ENCODE measurements at places on chromosomes 5 and 9. TPM values are rescaled to one million over a fixed set of nuclear protein-coding genes. Genes with fewer than 3 reads are reported as not detected.

Gene PCDHA9
- 0.32 TPM for total RNA-seq

- no peak overlapping the region for H3K4me3 ChIP-seq
- no peak overlapping the region for H3K27ac ChIP-seq
- H3K36me3 ChIP-seq: no peaks in the 10 kb centered on the region
- no peak for DNase-seq
- no peaks in the 10 kb centered on the region for H3K27me3 ChIP-seq
Observed at GRCh38 chr9:101167490-101168134, 139.1 kb downstream of the PLPPR1 start.

- no peak overlapping the region for H3K4me3 ChIP-seq
- H3K27ac ChIP-seq: no peak overlapping the region
- DNase-seq: no peak
- peaks cover 51% of the 10 kb centered on the region for H3K4me1 ChIP-seq
- no peaks in the 10 kb centered on the region for H3K27me3 ChIP-seq
Observed at GRCh38 chr5:138536665-138537315, 6.2 kb downstream of the ETF1 start.

- H3K27me3 ChIP-seq: peaks cover 34% of the 10 kb centered on the region
- H3K27ac ChIP-seq: peak overlapping the region; percentile 69
- peaks cover 5% of the 10 kb centered on the region for H3K36me3 ChIP-seq
- peak; percentile 61 for DNase-seq
- peak overlapping the region; percentile 97 for H3K4me3 ChIP-seq
Observed at GRCh38 chr5:473551-474192, 30.7 kb downstream of the EXOC3 start.

DNA sequence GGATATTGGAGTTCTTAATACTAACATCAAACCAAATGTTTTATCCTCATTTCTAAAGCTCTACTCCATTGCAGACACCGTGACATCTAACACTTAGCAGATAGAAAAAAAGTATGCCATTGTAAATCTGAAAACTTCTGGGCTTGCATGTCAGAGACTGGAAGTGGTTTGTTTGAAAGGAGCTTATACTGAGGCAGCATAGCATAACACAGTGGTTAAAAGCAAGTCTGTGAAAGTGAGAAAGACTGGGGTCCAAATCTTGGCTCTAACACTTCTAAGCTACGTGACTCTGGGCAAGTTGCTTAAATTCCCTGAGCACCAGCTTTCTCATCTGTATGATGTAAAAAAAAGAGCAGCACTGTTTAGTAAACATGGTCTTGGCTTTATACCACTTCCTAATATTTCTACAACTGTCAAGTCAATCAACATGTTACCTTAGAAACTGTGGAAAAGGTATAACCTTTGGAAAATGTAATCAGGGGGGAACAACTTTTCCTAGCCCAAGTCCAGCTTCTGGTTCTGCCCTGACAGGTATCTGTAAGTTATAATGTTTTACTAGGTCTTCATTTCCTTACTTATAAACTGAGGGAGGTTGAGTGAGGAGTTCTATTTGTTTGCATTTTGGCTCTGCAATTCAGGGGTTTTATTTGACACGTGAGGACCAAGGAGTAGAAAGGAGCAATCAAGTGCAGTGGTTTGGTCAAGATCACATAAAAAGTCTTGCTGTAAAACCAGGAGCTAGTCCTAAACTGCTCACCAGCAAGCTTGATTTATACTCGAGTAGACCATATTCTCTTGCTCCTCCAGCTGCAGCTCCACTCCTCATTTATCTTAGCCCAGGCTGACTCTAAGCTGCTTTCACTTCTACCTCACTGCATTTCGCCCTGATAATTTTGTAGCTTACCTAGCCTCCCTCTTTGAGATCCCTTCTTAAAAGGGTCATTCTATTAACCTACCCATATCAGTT is 541.0 kb downstream of the RAB3C start:
- H3K27ac ChIP-seq: peak overlapping the region; percentile 83
- no peaks in the 10 kb centered on the region for H3K27me3 ChIP-seq
- H3K4me1 ChIP-seq: peaks cover 41% of the 10 kb centered on the region
- H3K36me3 ChIP-seq: no peaks in the 10 kb centered on the region
- no peak for DNase-seq
- no peak overlapping the region for H3K4me3 ChIP-seq

GRCh38 chr5:175821790-175822211 is 49.6 kb upstream of the CPLX2 start:
- no peak overlapping the region for H3K27ac ChIP-seq
- no peak overlapping the region for H3K4me3 ChIP-seq
- peaks cover 4% of the 10 kb centered on the region for H3K27me3 ChIP-seq
- no peaks in the 10 kb centered on the region for H3K36me3 ChIP-seq
- no peak for DNase-seq
- no peaks in the 10 kb centered on the region for H3K4me1 ChIP-seq

- no peaks in the 10 kb centered on the region for H3K36me3 ChIP-seq
- H3K27ac ChIP-seq: peak overlapping the region; percentile 11
- H3K4me1 ChIP-seq: peaks cover 21% of the 10 kb centered on the region
- no peak overlapping the region for H3K4me3 ChIP-seq
Observed at GRCh38 chr5:147448766-147449165, 61.1 kb downstream of the DPYSL3 start.
